CD4-positive, alpha-beta T cell treated with Interleukin-15 for 1 hour (primary cell): ENCODE measurements at places on chromosomes 3 and 15.

GRCh38 chr3:127045435-127046045 lies 62.6 kb downstream of the PLXNA1 start:
- no peak for DNase-seq

GRCh38 chr3:94130690-94131089 lies 67.8 kb downstream of the NSUN3 start:
- DNase-seq = no peak

DNA sequence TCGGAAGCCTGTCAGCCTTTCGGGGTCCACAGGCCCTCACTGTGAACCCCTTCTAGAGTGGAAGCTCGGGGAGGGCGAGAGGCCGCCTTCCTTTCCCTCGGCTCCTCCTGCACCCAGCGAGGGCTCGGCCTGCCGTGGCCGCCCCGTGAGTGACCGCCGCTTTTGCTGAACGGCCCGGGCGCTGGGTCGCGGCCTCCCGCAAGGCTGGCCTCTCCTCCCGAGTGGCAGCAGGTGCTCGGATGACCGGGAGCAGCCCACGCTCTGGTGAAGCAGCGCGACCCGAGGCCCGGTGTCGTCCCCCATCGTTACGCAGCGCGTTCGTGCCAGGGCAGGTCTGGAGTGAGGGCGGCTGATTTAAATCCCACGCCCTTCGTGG lies 53.8 kb downstream of the LRRK1 start:
- no peak for DNase-seq

DNA sequence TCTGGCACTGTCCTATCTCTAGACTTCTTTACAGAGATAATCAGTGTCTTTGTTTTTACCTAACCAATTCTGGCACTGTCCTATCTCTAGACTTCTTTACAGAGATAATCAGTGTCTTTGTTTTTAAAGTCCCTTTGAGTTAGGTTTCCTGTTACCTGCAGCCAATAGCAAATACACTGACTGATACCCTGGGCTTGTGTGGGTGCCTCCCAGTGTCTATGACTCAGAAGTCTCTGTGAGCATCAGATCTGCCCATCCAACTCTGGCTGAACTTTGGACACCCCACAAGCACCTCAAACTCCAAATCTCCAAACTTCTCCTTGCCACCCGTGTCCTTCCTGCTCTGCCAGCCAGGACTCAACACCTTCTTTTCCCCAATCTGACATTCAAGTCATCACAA lies 30.4 kb downstream of the SLC41A3 start:
- no peak for DNase-seq

DNA sequence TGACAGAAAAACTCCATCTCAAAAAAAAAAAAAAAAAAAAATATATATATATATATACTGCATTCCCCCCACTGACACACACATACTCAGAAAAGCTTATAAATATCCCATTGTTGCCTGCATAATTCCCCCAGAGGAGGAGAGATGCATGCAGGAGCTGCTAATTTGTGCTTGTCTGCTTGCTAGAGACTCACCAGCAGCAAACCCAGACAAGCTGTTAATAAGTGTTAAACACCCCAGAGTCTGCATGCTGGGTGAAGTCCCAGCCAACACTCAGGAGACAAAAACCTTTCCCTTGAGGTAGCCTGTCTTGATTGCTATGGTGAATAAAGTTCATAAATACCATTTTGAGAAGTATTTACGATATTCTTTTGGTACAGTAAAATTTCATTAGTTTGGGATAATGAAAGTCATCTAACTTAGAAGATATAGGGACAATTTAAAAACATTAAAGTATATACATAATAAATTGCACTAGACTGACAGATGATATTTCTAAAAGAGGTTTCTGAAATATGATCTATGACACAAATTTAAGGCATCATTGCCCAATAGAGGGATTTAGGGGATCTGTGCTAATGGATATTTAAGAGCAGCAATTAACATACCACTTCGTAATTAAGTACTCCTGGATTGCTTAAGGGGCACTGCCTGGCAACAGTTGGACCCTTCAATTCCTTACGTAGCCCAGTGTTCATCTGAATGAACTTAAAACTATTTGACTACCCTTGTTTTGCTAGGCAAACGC lies 400.0 kb upstream of the C2CD4B start:
- DNase-seq = no peak

DNA sequence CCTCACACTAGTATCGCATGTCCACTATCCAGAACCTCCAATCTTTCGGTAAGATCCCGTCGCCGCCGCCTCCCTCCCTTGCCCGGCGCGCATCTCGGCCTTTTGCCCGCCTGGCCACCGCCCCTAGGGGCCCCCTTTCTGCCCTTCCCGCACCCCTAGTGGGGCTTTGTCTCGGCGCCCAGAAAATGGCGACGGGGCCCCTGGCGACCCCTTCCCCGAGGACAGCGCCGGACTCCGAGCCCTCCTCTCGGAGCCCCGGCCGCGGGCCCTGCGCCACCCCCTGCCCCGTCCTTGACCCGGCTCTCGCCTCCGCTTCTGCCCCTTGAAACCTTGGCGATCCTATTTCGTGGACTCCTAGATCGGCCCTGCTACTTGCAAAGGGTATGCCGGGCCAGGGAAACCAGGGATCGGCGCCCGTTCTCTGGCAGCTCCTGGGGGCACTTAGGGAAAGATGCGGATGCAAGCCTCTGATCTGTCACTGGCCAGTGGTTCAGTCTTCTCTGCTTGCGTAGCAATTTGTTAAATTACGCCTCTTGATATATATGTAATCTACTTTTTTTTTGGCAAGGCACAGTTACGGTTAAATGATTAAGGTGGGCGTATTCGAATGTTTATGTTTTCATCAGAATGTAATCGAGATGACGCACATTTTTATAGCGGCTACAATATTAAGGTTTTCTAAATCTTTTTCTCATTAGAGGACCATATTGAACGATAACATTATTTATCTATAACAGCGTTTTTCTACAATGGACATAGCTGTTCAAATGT lies 603 bp downstream of the EIF1B start:
- DNase-seq = peak; percentile 29

GRCh38 chr15:97979140-97979520 lies 18.6 kb downstream of the ARRDC4 start:
- DNase-seq = no peak

- no peak for DNase-seq
These were observed 207.5 kb downstream of the RPLP1 start for GRCh38 chr15:69660114-69660513.

GRCh38 chr3:73474619-73475018 lies 150.1 kb downstream of the PDZRN3 start:
- no peak for DNase-seq

GRCh38 chr3:45143673-45144671 lies 2.2 kb downstream of the CDCP1 start:
- no peak for DNase-seq

DNA sequence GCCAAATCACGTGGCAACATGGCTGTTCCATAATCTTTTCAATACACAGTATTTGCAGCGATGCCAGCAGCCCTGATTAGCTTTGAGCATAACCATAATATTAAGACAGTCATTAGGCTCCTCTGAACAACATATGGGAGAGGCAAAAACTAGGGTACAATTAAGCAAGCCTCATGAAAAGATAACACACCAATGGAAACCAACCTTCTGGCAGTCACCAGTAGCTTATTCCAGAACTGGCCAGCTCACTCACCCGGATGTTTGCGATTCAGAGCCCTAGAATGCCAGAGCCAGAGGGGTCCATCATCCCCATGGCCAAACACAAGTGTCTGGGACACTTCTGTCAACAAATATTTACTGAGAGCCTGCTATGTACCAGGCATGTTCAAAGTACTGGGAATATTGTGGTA lies 48.8 kb upstream of the PLXND1 start:
- no peak for DNase-seq

GRCh38 chr15:42286445-42287029 lies 13.3 kb upstream of the TMEM87A start:
- no peak for DNase-seq

GRCh38 chr3:112017091-112017490 lies 17.4 kb upstream of the TMPRSS7 start:
- no peak for DNase-seq

DNA sequence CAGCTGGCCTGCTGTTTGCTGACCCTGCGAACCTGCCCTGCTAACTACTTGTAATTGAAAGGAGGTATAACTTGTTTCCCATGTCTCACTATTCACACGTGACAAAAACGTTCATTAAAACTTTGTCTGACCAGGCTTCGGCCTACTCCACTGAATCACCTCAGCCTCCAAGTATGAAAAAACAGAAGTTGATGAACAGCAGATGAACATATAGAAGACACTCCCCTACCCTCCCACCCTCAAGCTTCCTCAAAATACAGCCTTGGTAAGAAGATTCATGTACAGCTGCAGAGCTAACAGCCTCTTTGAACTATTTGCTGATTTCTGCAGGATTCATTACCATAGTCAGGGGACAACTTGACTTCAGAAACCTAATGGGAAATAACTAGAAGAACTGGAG lies 10.7 kb downstream of the RBM15B start:
- DNase-seq = no peak

- DNase-seq = no peak
These were observed 280.3 kb downstream of the ZPLD1 start for GRCh38 chr3:102715030-102715697.
